T-helper 1 cell (primary cell): ENCODE measurements at places on chromosomes 16 and 17.

DNA sequence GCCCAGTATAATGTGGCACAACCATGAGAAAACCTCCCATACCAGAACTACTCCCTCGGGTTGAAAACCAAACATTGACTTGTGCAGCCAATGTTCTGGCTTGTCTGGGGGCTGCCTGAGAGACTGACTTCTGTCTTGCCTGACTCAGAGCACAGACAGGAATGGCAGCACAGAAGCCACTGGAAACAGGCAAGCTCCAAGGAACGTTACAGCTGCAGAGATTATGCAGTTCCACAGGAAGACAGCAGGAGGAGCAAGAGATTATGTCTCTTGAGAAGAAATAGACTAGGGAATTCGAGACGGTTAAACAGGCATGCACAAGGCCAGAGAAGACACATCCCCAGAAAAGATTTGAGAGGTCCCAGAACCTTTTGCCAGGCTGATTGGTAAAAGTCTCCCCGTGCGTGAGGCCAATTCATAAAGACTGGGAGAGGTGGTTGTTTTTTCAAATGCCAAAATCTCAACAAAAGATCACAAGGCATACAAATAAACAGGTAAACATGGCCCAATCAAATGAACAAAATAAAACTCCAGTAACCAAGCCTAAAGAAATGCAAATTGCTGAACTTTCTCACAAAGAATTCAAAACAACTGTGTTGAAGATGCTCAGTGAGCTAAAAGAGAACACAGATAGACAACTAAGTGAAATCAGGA, 90.6 kb upstream of the CDH5 start:
- DNase-seq, result no peak

DNA sequence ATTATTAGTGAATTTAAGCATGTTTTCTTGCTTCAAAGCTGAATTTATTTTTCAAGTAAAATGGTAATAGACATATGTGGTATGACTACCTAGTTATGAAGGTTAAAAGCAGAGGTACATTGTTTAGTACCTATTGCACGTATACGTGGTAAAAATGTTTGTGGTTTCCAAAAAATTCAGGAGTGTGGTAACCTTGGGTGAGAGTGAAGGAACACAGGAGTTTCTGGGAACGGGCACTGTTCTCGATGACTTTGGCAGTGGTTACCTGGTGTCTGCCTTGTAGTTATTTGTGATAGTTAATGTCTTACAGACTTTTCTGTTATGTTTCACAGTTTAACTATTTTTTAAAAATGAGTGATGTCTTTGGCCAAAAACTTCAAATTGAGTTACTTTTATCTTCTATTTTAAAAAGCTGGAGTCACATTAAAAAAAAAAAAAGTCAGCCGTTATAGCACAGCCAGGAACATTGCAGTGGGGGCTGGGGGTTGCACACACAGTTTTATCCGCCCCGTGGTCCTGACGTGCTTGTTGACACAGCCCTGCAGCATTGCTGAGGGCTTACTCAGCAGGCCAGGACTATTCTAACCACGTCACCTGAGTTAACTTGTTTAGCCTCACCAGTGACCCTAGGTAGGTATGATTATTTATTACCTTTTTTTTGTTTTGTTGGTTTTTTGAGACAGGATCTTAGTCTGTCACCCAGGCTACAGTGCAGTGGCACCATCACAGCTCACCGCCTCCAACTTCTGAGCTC, 10.9 kb downstream of the JPT2 start:
- no peak for DNase-seq

- DNase-seq, result no peak
These were observed 803 bp downstream of the APOBR start for GRCh38 chr16:28495098-28495793.

GRCh38 chr16:14002416-14002990, 68.6 kb upstream of the MRTFB start:
- DNase-seq, result no peak

GRCh38 chr16:50151322-50151721, 1.8 kb upstream of the TENT4B start:
- DNase-seq, result no peak

- DNase-seq, result no peak
These were observed 29.4 kb downstream of the GRB7 start for GRCh38 chr17:39767147-39767546.
